ENCODE measurements at places on chromosomes 7 and 10.

- no peak for DNase-seq
Observed at GRCh38 chr7:158063850-158064610, 523.6 kb downstream of the PTPRN2 start.

DNA sequence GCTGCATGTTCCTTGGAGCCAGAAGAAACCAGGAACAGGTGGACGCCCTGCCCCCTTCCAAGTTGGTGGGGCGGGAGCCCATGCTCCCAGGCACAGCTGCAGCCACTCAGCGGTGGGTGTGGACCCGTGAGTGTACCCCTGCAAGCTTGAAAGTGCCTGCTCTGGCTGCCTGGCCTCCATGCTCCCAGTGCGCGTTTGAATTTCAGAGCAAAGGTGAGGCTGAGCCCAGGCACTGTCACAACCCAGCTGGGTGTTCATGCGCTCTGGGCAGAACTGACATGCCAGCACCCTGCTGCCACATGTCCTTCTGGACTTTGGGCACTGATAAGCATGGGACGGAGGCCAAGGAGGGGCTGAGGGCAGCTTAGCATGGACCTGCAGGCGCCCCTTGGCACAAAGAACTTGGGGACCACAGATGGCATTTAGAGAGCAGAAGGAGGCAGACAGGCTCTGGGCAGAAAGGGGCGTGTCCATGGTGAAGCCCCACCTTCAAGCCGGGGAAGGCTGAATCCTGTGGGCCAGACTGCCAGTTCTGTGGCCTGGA, 402.0 kb upstream of the NRG3 start:
- DNase-seq = no peak

GRCh38 chr10:4354382-4354812, 471.6 kb upstream of the AKR1E2 start:
- no peak for DNase-seq

DNA sequence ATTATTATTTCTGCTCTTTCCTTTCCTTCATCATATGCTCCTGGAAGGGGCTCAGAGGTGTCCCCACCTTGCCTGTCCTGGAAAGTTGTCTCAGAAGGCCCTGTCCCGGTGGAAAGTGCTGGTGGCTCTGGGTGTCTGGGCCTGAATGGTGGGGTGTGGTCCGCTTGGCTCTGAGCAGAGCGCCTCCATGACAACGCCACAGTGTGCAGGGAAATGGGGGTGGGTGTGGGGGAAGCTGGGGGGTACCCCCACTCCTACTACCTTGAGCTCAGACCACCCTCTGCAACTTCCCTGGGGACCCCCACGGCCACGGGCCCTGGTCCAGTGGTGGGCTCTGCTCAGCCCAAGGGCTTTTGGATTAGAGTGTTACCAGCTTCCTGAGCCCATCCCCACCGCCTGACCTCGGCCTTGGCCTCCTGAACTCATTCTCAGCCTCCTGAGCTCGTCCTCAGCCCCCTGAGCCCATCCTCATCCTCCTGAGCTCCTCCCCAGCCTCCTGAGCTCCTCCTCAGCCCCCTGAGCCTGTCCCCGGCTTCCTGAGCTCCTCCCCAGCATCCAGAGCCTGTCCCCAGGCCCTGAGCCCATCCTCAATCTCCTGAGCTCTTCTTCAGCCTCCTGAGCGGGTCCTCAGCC, 106.4 kb upstream of the FAM20C start:
- DNase-seq = no peak

- DNase-seq = no peak
Observed at GRCh38 chr10:96448021-96448457, 65.7 kb downstream of the TLL2 start.

DNA sequence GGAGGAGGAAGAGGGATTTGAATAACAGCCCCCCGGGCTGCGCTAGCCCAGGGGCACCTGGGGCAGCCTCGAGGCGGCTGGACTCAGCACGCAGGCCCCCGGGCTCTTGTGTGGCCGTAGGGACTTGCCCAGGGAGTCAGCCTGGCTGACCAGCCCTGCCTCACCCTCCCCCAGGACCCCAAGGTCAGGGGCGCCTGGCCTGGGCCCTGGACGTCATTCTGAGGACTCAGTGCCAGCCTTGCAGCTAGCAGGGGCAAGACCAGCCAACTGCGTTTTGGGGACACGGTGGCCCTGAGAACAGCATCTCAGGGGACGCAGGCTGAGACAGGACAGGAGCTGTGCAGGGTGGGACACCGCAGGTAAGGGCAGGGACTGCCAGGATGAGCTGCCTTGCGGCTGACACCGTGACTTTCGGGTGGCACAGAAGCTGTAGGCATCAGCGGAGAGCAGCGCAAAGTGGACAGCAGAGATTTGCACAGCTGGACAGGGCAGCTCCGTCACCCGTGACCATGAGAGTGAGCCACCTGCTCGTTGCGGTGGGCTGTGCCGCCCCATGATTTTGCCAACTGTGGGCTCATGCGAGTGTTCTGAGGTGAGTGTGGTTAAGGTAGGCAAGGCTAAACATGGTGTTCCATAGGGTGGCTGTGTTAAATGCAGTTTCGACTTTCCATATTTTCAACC, 48.1 kb upstream of the UBE3C start:
- DNase-seq = no peak

DNA sequence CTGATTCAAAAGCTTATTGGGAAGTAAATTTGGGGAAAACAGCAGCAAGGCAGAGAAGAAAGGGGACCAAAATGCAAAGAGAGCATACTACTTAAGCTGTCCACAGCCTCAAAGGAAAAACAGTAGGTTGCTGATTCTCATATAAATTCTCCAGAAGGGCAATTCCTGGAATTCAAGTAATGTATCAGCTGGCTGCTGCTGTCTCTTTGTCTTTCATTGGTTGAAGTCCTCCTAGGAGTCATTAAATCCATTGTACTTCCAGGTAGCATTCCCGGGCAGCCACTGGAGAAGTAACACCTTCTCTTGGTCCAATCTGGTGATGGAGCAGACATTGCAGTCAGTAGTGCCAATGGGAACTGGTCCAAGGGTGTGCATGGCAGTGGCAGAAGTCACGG, 22.7 kb downstream of the BET1 start:
- DNase-seq = no peak

DNA sequence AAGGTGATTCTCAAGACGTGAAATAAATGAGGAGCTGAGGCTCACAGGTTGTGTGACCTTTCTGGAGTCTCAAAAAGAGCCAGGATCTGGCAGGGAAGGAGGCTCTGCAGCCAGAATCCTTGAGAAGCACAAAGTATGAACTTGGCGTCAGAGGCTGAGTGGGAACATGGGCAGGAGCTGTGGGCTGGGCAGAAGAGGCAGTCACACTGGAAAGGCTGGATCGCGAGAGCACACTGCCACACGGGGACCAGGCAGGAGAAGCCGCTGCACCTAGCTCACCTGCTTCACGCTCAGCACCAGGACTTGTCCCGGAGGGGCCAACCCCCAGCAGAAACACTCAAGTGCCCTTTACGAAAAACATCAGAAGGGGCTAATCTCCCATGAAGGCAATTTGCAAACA, 535.0 kb downstream of the TNS3 start:
- DNase-seq = no peak

DNA sequence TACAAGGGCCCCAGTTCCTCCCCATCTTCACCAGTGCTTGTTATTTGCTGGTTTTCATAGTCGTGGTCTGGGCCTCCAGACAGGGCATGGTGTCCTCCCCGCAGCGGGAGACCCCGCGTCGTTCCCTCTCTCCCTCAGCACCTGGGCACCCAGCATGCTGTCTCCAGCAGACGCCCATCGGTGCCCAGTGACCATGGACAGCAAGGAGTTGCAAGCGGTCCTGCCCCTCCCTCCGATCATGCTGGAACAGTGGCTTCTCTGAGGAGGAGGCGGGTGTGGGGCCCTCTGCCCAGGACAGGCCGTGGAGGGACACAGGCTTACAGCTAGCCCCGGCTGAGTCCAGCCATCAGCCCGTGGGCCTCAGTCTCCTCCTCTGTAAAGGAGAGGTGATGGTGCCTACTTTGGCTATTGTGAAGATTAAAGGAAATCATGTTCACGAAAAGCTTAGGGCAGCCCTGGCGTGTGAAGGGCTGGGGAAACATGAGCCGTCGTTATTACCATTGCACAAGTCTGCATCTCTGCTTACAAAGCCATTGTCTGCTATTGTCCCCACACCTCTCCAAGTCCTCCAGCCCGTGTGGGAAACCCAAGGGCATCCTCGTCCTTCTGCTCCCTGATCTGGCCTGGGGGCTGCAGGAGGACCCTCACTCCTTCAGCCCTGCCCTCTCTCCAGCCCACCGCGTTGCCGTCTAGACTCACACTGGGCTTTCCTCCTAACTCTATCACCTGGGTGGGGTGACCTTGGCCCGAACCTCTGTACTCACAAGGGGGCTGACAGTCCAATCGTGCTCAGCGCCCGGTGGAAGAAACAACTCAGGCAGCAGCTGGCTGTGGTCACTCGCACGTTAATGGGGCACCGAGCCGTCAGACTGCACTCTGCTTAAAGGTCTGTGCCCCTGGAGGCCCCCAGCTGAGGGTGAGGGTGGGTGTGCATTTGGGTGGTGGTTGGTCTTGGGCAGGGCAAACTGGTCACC, 29.9 kb downstream of the EN2 start:
- DNase-seq = no peak

DNA sequence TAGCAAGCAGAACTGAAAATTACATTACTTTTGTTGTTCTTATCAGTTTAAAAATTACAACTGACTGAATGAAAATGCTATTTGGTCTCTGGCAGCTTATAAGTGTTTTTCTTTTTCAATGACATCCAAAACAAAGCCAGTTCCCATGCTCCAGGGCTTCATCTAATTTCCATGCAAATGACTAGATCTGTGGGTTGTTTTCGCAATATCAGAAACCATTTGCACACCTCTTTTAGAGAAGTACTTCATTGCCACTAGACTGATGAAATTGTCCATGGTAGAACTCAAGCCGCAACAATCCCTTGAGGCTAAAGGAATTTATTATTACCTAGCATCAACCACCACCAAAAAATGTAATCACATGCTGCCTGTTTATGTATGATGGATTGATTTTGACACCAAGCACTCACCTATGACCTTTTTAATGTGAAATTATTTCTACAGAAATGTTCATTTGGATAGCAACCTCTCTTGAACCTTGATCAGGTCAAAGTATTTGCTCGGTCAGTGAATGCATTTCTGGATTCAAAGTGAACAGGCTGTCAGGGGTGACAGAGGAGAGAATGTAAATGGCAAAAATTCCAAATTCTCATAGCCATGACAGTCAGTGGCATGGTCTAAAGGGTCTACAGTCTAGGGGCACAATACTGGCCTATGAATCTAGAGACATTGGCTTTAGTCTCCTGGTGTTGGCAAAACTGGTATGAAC, 769.3 kb downstream of the SORCS1 start:
- DNase-seq = no peak

DNA sequence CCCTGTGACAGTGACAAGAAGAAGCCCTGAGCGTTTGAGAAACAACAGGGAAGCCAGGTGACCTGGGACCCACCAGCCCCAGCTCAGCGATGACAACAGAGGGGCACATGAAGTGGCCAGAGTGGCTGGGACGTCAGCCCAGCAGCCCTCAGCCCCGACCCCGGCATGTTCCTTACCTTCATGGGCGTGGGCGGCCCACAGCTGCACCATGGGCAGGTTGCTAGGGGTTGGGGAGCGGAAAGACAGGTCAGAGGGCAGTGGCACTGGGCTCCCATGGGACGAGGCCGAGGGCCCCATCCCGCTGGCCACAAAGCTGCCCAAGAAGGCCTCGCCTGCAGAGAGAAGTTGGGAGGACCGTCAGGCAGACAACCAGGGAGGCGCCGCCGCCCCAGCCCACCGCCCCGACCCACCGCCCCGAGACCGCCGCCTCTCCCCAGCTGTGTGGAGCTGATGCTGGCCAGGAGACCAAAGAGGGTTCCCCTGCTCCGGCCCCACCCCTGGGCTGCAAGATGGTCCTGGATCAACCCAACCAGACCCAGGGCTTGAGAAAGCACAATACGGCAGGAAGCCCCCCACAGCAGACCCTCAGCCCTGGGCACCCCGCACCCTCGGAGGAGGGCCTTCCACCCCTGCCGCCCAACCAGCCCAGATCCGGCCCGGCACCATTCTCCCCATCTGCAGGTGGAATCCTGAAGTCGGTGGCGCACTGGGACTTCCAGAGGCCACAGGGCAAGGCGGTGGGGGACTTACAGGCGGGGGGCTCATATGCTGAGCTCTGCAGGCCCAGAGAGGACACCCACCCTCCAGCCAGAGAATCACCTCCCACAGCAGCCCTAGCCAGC, 29.1 kb downstream of the TNRC18 start:
- DNase-seq = no peak

DNA sequence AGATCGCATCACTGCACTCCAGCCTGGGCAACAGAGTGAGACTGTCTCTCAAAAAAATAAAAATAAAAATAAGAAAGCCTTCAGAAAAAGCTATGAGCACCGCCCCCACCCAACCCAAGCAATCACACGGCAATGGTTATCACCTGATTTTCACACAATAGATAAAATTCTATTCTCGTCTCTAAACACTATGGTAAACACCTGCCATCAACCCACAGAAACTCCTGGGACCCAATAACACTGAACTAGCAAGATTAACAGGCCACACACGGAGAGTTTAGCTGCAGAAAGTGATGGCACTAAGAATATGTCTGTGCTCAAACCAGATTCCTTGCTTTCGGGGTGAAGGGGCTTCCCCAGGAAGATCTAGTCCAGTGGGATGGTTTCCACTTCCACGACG, 173.8 kb downstream of the DIP2C start:
- no peak for DNase-seq

DNA sequence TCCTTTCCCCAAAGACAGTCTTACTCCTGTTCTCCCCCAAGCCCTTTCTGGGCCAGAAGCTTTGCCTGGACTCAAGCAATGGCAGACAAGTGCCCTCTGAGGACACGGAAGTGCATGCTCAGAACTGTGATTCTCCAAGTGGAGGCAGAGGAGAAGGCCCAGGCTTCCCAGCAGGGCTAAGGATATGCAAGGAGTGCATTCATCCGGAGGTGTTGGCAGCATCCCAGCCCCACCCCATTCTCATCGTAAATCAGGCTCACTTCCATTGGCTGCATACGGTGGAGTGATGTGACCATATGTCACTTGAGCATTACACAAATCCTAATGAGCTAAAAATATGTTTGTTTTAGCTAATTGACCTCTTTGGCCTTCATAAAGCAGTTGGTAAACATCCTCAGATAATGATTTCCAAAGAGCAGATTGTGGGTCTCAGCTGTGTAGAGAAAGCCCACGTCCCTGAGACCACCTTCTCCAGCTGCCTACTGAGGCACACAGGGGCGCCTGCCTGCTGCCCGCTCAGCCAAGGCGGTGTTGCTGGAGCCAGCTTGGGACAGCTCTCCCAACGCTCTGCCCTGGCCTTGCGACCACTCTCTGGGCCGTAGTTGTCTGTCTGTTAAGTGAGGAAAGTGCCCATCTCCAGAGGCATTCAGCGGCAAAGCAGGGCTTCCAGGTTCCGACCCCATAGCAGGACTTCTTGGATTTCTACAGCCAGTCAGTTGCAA, 1.4 kb upstream of the RBP3 start:
- no peak for DNase-seq

GRCh38 chr7:134720091-134720935, 59.1 kb upstream of the CALD1 start:
- no peak for DNase-seq

All from activated naive CD8-positive, alpha-beta T cell treated with anti-CD3 and anti-CD28 coated beads, Interleukin-2, amount 10 ng/mL, durations not matched to agents 7 days and 5 days (primary cell).